ENCODE measurements at places on chromosomes 16 and 17. TPM values are rescaled to one million over a fixed set of nuclear protein-coding genes. Genes with fewer than 3 reads are reported as not detected.

- H3K4me1 ChIP-seq = peaks cover 3% of the 10 kb centered on the region
- H3K27ac ChIP-seq = peak overlapping the region; percentile 84
- DNase-seq = peak; percentile 57
Measured at GRCh38 chr17:76353004-76353598, 615 bp downstream of the PRPSAP1 start.

DNA sequence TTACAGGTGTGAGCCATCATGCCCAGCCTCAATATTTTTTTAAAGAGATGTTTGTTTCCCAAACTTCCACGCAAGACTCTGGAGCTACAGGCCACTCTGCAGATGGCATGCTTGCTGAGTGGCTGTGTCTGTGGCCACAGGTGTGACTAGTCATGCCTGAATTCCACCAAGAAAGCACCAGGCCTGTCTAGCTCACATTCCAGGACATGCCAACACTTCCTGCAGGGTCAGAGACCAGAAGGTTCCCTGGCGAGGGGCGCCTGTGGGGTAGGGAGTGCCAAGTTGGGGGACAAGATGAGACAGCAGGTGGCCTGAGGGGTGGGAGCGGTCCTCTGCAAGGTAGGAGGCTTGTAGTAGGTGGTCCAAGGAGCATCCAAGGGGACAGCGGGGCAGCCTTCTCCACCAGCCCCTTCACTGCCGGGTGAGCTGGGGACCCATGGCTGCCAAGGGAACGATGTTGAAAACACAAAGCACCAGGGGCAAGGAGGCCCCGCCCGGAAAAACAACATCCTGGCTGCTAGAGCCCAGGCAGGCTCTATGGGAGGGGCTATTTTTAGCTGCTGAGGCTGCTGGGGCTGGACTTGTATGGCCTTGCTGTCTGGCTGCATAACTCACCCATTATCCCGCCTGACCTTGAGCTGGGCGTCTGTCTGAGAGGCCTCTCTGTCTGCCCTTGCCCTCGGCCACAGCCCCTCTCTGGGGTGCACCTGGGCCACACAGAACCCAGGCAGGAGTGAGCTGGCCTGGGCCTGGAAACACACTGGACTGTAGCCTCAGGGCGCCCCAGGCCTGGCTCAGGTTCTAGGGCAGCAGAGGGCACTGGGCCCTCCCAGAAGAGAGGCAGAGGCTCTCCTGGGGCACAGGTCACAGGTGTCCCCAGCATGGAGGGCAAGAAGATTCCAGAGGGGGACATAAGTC lies 5.7 kb downstream of the TRIM47 start:
- H3K27ac ChIP-seq = peak overlapping the region; percentile 64
- no peak for DNase-seq
- no peaks in the 10 kb centered on the region for H3K27me3 ChIP-seq
- peaks cover 40% of the 10 kb centered on the region for H3K4me1 ChIP-seq
- H3K36me3 ChIP-seq = peaks cover 13% of the 10 kb centered on the region

DNA sequence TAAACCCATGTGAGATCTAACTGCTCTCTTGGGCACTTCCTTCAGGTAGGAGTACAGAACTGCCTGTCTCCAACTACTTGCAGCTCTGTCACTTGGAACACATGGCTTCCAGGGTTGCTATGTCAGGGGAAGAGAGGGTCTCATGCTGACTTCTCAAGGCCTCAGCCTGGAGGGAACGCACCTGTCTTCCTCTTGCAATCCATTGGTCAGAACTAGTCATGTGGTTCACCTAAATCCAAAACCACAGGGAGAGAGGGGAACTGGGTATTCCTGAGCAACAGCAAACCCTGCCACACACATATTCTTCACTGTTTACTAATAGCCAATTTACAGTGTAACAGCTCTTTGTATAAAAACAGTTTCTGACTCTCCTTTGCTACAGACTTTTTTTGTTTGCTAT lies 206.1 kb downstream of the KCNJ2 start:
- no peak overlapping the region for H3K27ac ChIP-seq
- no peak overlapping the region for H3K4me3 ChIP-seq
- no peaks in the 10 kb centered on the region for H3K4me1 ChIP-seq
- no peaks in the 10 kb centered on the region for H3K27me3 ChIP-seq

DNA sequence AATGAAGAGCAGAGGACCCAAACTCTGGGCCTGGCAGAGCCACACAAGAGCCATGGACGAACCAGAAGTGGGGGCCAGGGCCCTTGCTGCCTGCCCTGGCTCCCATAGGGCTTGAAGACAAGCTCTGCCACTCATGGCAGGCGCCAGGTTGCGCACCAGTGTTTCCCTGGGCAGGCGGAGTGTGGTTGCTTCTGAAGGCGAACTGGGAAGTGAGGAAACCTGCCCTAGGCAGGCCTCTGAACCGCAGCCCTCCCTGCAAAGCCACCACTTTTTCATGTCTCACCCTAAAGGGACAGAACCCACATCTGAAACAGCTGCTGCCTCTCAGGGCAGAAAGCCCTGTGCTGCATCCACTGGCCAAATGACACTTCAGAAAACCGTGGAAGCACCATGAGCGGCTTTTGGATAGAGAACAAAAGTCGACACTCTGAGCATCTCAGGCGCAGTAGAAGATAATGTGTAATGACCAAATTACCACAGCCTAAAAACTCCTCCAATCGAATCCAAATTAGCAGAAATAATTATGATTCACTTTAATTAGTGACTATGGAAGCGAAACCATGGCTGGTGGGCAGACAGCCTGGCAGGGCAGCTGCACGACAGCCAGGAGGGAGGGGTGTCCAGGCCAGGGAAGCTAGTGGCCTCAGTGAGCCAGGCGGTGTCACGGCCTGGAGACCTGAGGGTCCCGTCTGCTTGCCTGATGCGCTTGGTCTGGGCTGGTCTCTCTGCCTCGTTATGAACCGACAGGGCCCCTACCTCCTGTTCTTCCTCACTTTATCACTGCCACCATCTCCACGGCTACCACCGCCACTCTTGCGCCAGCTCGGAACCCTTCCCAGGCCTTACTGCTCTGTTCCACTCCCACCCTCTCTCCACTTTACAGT lies 59.1 kb downstream of the PRMT7 start:
- DNase-seq = no peak
- H3K4me1 ChIP-seq = peaks cover 11% of the 10 kb centered on the region
- peaks cover 46% of the 10 kb centered on the region for H3K36me3 ChIP-seq
- H3K27ac ChIP-seq = no peak overlapping the region

The ESRP2 gene
- 40.0 TPM for polyA plus RNA-seq

GRCh38 chr16:10517868-10518267 lies 62.5 kb downstream of the EMP2 start:
- no peak overlapping the region for H3K27ac ChIP-seq
- no peaks in the 10 kb centered on the region for H3K27me3 ChIP-seq
- no peaks in the 10 kb centered on the region for H3K4me1 ChIP-seq
- no peak for DNase-seq
- no peak overlapping the region for H3K4me3 ChIP-seq

DNA sequence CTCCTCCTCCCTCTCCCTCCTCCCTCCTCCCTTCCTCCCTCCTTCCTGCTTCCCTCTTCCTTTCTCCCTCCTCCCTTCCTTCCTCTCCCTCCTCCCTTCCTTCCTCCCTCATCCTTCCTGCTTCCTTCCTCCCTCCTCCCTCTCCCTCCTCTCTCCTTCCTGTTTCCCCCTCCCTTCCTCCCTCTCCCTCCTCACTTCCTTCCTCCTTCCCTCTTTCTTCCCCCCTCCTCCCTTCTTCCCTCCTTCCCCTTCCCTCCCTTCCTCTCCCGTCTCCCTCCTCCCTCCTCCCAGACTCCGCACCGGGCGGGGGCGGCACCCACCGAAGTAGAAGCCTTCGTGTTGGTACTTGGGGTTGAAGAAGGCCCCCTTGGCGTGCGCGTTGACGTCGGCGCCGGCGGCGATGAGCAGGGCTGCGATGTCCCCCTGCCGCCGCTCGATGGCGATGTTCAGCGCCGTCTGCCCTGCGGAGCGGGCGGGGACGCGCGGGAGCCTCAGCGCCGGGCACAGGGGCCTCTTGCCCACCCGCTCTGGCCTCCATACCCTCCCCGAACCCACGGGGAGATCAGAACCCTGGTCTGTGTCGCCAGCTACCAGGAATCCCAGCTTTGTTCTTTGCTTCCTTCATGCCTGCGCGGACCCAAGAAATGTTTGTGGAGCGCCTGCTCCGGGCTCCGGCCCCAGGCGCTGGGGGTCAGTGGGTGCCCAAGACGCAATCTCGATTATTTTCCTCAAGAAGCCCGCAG lies 22.2 kb downstream of the TRPV3 start:
- peaks cover 4% of the 10 kb centered on the region for H3K36me3 ChIP-seq
- no peaks in the 10 kb centered on the region for H3K27me3 ChIP-seq
- DNase-seq = peak; percentile 83
- H3K4me1 ChIP-seq = peaks cover 14% of the 10 kb centered on the region
- peak overlapping the region; percentile 53 for H3K4me3 ChIP-seq

- H3K4me3 ChIP-seq = peak overlapping the region; percentile 44
- DNase-seq = peak; percentile 23
- H3K27ac ChIP-seq = no peak overlapping the region
- H3K27me3 ChIP-seq = peaks cover 28% of the 10 kb centered on the region
Measured at GRCh38 chr17:21510686-21511362, 134.7 kb downstream of the KCNJ12 start.

- H3K27me3 ChIP-seq = no peaks in the 10 kb centered on the region
- no peak overlapping the region for H3K27ac ChIP-seq
- DNase-seq = no peak
- H3K36me3 ChIP-seq = peaks cover 55% of the 10 kb centered on the region
- H3K4me3 ChIP-seq = no peak overlapping the region
Measured at GRCh38 chr16:56936491-56936890, 4.5 kb downstream of the HERPUD1 start.

The PERCC1 gene
- polyA plus RNA-seq = 1.3 TPM

GRCh38 chr16:75252049-75252864 lies 833 bp upstream of the BCAR1 start:
- H3K27ac ChIP-seq = peak overlapping the region; percentile 75
- DNase-seq = no peak
- H3K36me3 ChIP-seq = peaks cover 8% of the 10 kb centered on the region

- no peak for DNase-seq
- H3K27ac ChIP-seq = no peak overlapping the region
- H3K4me1 ChIP-seq = no peaks in the 10 kb centered on the region
- no peaks in the 10 kb centered on the region for H3K36me3 ChIP-seq
Measured at GRCh38 chr17:36777118-36777517, 160.2 kb upstream of the LHX1 start.

DNA sequence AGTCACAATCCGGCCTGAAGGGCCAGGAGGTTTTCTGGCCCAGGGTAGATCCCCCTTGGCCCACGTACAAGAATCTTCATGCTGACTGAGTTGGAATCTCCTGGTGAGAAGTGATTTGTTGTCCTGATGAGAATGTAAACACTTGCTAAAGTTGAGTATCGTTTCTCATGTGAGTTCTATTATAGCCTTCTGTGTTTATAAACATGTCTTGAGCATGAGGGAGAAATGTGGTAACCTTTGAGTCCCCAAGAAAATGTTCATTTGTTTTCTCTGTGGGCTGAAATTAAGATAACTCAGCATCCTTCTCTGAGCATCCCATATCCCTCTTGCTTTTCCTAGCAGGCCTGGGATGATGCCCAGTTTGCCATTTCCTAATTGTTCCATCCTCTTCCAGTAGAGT lies 204.8 kb downstream of the FTO start:
- no peaks in the 10 kb centered on the region for H3K4me1 ChIP-seq
- no peak overlapping the region for H3K4me3 ChIP-seq
- H3K27me3 ChIP-seq = no peaks in the 10 kb centered on the region
- H3K36me3 ChIP-seq = peaks cover 3% of the 10 kb centered on the region
- no peak for DNase-seq
- H3K27ac ChIP-seq = no peak overlapping the region

DNA sequence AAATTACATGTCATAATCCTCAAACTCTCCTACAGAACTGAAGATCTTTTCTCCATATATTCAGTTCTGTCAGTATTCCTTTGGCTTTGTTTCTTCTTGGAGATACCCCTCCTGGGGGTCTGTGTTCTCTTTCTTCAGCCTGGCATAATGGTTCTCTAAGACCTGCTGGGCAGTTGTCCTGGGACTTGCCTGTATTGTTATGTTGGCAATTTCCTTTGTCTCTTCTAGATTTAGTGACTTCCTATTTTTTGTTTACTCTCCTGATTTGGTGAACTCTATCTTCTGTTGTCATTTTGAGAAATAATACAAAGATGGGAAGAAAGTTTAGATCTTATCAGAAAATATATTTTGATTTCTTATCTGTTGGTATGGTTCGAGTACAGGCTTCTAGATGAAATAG lies 127.8 kb downstream of the GOSR1 start:
- no peaks in the 10 kb centered on the region for H3K36me3 ChIP-seq
- H3K27ac ChIP-seq = no peak overlapping the region
- H3K27me3 ChIP-seq = no peaks in the 10 kb centered on the region
- DNase-seq = no peak

DNA sequence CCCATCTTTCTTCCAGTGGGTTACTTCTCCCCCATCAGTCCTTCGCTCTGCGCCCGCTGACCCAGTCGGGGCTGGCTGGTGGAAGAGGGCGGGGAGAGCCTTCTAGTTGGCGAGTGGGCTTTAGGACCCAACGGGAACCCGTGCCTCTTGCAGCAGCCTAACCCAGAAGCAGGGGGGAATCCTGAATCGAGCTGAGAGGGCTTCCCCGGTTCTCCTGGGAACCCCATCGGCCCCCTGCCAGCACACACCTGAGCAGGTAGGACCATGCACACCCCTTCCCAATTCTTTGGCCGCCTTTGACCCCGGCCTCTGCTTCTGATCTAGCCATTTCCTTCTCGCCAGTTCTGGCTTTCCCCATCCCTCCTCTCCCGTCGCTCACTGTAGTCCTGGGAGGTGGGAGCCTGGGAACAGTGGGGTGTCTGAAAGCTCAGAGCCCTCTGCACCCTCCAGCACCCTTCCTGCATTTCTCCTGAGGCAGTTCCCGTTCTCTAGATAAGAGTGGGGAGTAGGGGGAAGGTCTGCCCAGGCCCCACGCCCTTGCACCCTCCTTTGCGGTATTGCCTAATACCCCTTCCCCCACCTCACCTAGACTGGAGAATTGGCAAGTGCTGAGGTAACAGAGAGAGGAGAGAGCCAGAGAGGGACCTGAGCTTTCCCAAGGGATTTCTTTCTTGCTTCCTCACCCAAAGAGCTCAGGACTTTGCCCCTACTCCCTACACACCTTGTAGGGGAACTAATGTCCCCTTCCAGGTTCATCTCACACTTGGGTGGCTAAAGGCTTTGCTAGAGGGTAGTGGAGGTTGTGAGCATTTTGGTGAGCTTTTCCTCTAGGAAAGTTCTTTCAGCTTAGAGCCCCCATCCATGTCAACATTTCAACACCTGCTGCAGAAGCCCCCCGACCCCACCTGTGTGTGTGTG lies at the start of gene RARA:
TSS of gene RARA (plus strand) at position 150 of the 918 bp plus-strand sequence. CDS start 22,039 bp downstream, outside the sequence.
- no peaks in the 10 kb centered on the region for H3K27me3 ChIP-seq
- H3K27ac ChIP-seq = peak within 1 kb of the TSS; percentile 73
- H3K36me3 ChIP-seq = no peaks in the 10 kb centered on the region
- H3K4me1 ChIP-seq = peaks cover 58% of the 10 kb centered on the region
- DNase-seq = peak; percentile 60

- no peak for DNase-seq
- no peak overlapping the region for H3K4me3 ChIP-seq
- no peaks in the 10 kb centered on the region for H3K27me3 ChIP-seq
- no peak overlapping the region for H3K27ac ChIP-seq
Measured at GRCh38 chr17:27216836-27217235, 77.1 kb upstream of the WSB1 start.

The KCNH6 gene
- 6.9 TPM for polyA plus RNA-seq
